ENCODE measurements at places on chromosomes 16 and 17.

- DNase-seq = no peak
Measured at GRCh38 chr17:14621826-14622614, 321.1 kb downstream of the HS3ST3B1 start.

GRCh38 chr17:16352303-16352666 lies 984 bp downstream of the CENPV start:
- peak; percentile 45 for DNase-seq

DNA sequence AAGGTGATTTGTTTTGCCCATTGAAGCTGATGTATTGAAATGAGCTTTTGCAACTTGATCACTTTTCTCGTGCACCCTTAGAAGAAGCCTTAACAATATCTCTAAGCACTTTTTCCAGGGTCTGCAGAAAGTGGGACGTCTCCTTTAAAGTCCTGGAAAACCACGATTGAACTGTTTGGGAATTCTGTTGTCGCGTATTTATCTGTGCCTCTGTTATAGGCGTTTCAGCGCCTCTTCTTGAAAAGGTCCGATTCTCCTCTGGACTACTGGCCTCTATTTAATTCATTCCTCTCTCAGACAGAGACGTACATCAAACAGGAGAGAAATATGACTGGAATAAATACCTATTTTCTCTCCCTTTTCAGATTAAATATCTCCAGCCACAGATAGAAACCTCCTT lies 262.4 kb upstream of the PSMD7 start:
- DNase-seq = no peak

GRCh38 chr17:81128774-81129173 lies 36.5 kb upstream of the PVALEF start:
- no peak for DNase-seq

- no peak for DNase-seq
Measured at GRCh38 chr16:89582614-89583196, 7.1 kb downstream of the CPNE7 start.

DNA sequence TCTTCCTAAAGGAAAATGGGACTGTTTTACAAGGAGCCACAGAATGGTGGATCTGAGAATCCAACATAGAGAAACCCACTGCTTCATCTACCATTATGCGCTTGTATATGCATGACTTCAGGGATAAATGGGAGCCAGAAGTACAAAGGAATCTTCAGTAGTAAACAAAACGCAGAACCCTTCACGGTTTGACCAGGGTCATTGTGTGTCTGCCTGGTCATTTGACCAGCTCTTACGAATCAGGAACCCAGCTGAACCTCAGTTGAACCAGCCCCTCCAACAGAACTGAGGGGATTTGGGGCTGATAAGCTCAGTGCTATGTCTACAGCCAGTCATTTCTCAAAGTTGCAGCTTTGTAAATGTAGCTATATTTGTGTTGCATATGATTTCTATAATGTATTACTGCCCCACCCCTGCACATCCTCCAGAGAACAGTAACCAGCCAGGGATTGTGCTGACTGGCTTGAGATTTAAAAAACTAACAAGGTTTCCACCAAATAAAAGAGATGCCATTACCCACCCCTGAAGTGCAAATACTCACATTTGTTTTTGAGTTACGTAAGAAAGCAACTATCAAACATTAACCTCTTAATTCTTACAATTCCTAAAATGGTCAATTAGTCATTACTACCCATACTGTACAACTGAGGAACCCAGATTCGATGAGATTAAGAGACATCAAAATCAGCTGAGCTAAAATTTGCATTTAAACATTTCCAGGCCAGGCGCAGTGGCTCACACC lies 6.3 kb downstream of the CMTM4 start:
- DNase-seq = no peak

GRCh38 chr16:73329358-73330286 lies 281.7 kb upstream of the ZFHX3 start:
- DNase-seq = no peak

- DNase-seq = no peak
Measured at GRCh38 chr16:56930486-56931270, 1.3 kb upstream of the HERPUD1 start.

- peak; percentile 78 for DNase-seq
Measured at GRCh38 chr16:85699628-85700027, 10.9 kb upstream of the GINS2 start.

DNA sequence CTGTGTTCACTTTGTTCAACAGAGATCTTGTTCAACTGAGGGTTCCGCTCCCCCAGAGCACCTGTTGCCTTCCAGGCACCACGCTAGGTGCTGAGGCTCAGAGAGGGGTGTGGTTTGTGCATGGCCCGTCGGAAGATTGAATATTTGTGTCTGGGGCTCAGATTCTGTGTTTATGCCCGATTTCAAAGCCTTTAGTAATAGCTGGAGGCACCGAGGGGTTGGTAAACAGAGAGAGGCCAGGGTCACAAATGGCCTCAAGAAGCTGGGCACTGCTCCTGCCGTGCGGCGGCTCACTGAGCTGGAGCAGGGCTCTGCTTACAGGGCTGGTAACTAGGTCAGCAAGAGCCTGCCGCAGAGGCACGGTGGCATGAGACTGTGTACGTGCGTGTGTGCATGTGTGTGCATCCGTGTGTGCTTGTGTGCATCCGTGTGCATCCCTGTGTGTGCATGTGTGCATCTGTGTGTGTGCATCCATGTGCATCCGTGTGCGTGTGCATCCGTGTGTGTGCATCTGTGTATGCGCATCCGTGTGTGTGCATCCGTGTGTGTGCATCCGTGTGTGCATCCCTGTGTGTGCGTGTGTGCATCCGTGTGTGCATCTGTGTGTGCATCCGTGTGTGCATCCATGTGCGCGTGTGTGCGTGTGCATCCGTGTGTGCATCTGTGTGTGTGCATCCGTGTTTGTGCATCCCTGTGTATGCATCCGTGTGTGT lies 5.4 kb downstream of the ITGAE start:
- DNase-seq = no peak

DNA sequence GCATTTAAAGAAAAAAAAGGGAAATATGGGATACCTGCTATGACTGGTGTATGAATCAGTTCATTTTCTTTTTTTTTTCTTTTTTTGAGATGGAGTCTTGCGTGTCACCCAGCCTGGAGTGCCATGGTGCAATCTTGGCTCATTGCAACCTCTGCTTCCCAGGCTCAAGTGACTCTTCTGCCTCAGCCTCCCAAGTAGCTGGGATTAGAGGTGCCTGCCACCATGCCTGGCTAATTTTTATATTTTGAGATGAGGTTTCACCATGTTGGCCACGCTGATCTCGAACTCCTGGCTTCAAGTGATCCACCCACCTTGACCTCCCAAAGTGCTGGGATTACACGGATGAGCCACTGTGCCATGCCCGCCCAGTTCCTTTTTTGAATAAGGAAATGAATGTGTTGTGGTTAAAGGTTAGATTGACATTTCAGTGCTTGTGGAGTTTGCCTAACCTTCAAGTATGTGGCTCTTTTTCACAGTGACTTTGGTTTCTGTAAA lies 7.7 kb downstream of the HAPSTR1 start:
- no peak for DNase-seq

DNA sequence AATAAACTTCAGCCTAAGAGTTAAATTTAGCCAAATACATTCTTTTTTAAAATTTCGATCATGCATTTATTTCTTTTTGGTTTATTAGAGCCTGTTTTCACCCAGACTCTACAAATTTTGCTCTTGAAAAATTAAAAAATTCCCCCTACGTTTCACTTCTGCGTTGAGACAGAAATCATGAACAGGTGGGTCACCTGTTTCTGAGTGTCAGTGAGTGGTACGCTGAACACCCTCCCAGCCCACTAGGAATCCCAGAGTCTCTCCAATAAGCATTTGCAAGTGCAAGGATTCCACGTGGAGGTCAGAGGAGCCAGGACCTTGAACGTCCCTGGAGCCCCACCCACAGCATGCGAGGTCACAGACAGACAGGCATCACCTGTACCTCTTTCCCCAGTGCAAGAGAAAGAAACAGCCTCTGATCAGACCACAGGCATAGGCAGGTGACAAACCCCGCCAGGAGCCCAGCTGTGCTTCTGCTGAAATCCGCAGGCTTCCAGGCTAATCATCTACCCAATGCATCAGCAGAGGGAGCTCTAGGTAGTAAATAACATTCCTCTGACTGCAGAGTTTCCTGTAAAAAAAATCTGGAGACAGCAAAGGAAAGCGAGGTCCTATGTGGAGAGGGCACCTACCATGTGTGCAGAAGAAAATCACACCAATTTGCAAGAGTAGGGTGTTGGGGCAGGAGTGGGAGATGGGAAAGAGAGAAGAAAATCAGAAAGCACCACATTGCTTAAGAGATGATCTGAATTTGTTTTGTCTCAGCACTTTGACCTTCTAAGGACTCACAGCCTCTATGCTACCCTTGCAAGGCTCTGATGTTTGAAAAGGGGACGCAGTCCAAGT lies 5.9 kb upstream of the XYLT1 start:
- DNase-seq = peak; percentile 77

GRCh38 chr17:17079761-17080160 lies 37.5 kb downstream of the MPRIP start:
- no peak for DNase-seq

DNA sequence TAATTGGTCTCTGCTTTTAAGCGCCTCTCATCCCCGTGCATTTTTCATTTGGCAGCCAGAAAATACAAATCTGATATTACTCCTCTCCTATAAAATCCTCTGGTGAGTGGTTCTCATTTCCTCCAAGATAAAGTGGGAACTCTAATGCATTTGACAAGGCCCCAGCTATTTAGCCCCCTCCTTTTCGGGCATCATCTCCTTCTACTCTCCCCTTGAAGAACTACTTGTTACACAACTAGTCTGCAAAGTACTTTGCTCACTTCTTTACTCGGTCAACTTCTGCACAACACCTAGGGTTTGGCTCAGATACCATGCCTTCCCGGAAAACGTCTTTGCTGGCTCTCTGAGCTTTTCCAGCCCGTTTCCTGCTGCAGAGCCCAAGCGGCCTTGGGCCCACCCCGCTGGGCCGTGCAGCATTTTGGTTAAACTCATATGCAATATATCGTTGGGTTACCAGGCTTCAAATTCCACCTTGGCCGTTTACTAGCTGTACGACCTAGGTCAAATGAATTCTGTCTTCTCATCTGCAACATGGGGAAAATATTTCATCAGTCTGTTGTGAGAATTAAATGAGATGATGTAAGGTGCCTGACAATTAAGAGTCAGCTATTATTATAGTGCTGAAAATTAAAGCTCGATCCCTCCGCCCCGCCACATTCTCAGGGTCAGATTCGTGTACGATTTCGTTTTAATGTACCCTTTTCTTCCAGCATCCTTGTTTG lies 883 bp upstream of the TAF15 start:
- no peak for DNase-seq

DNA sequence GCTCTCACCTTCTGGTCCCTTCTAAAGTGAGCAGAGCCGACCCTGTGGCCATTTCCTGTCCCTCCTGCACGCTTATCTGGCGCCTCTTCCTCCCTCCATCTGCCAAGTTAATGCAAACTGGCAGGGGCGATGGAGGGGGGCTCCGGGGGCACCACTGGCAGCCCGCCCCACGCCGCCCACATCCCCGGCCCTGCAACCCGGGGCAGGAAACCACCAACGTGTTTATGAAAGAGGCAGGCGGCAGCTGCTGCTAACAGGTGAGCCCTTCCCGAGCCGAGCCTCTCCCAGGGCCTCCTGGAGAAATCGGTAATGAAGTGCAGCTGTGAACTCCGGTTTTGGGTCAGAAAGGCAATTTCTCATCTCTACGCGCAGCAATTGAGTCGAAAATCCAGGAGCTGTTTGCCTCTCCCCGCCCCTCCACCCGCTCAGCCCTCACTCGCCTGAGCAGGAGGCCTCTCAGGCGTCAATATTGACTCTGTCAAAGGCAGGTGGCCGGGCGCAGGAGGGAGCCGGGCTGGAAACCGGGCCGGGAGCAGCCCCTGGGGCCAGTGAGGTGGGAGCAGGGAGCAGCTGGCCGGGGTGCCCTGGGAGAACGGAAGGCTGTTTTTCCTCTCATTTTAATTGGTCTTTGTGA lies 164.4 kb upstream of the GSE1 start:
- DNase-seq = no peak

DNA sequence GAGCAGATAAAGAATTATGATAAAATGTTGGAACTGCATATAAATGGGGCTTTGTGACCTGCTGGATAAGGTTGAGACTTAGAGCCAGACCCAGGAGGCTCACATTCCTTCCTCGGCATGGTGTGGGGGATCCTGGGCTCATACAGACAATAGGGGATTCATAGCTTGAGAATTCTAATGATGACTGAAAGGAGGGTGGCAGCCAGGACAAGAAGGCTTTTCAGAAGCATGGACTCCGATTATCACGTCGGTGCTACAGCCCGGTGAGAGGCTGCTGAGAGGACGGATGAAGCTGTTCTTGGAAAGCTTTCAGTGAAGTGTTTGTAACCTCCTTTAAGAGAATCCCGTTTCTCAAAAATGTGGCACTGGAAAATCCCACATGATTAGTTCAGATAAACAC lies 167.2 kb downstream of the ANKFN1 start:
- DNase-seq = no peak

DNA sequence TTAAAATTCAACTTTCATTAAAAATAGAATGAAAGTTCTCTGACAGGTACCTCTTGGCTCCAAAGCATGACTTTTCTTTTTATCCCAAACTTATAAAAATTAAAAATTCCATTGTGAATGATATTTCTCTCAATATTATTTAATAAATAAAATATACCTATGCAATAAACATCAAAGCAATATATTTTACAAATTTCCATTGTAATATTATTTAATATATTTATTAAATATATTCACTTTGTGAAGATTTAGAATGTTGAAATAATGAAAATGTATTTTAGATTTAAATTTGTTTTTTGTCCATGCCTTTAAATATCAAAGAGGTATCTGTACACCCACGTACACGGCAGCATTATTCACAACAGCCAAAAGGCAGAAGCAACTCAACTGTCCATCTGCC lies 147.8 kb downstream of the CEP112 start:
- DNase-seq = no peak

DNA sequence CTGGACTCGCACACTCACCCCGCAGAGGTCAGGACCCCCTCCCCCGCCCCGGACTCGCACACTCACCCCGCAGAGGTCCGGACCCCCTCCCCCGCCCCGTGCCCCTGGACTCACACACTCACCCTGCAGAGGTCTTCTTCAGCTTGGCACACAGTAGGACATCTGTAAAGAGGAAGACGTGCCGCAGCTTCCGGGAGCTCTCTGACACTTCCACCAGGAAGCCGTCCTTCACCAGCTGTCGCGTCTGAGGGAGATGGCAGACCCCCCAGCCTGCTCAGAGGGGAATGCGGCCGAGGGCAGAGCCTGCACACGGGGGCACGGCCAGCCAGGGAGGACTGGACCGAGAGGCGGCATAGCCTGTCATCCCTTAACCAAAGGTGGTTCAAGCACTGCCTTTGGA lies 72.9 kb downstream of the TIMM22 start:
- no peak for DNase-seq

- DNase-seq = peak; percentile 43
Measured at GRCh38 chr17:66564992-66565465, 262.6 kb downstream of the PRKCA start.
